ENCODE measurements at places on chromosomes 3 and 15.

- DNase-seq: no peak
Measured at GRCh38 chr3:140845882-140846281, 95.8 kb upstream of the SLC25A36 start.

GRCh38 chr3:81033684-81034083 is 727.8 kb downstream of the GBE1 start:
- DNase-seq: no peak

DNA sequence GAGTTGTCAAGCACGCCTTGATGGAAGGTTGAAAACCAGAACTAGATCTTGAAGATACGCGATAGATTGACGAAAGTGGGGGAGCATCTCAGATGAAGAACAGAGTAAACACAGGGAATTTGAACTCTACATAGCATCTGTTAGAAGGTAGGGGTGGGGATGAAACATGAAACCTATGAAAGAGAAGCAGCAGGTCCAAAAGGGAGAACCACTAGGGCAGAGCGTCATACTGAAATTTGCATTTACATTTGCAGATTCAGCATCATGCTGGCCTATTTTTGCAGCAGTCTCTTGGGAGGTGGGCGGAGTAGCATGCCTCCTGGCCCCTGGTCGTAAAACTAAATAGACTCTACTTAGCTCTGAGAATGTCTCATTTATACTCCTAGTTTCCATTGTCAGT is 46.1 kb upstream of the RASGRP1 start:
- DNase-seq: peak; percentile 70

GRCh38 chr3:16286161-16286560 is 21.1 kb downstream of the OXNAD1 start:
- peak; percentile 86 for DNase-seq

DNA sequence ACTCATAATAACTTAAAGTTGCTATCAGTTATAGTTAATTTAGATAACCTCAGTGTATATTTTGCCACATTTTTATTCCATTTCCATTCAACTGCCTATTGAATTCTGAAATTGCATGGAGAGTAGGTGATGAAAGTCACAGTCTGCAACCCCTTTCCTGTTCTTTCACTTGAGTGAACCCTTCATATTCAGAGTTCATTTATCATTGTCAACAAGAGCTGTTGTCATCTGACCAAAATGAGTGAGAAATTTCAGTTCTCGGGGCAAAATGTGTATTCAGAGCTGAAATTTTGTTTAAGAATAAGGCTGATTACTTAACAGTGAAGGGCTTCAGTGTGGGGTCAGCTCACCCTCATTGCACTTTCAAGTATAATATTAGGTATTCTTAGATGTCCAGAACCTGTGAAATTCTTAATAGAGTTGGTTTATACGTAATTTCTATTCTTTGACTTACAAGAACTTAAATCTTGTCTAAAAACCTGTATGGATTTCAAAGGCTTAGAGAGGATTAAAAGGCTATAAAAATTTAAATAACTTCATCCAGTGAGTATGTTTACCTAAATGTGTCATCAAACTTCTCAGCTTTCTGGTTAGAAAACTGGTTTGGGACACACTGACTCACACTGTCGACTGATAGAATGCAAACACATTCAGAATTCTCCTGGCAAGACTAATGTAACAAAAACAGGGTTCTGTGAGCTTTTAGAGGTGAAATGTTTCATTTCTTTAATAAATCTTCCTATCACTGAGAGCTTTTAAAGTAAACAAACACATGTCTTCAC is 92.2 kb downstream of the CMSS1 start:
- no peak for DNase-seq

DNA sequence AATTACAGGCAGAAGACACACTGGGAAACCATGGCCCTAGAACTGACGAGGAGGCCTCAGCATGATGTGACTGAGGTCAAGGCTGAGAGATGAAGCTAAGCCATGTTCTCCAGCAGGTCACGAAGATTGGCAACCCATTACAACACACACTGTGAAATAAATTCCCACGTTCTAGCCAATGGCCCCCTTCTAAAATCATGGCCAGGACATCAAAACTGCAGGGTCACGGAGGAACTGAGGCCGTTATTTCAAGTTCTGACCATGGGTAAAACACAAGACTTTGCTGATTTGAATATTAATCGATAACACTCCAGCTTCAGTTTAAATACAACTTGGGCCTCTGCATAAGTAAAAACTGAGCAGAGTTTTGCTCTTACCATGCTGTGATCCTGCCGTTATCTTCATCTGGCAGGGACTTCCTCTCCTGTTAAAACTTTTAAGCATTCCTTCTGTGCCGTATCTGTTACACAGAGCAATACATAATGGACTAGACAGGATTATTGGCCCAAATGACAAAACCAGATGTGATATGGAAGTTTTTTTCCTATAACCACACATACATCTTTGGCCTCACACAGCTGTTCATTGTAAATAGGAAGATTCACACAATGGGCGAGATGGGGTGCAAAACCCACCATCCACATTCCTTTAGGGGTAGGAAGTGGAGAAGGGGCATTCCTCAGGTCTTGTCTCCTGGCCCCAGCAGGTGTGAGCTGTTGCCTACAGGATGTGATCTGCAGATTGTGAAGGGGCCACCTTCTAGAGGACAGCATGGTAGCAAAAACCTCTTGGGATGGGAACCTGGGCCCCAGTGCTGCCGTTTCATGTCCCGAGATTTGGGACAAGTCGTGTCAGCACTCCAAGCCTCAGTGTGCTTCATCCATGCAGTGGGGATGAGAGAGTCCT is 207.4 kb downstream of the OPA1 start:
- no peak for DNase-seq

Measured in central memory CD4-positive, alpha-beta T cell (primary cell).